ENCODE measurements at places on chromosomes 11 and 22. TPM values are rescaled to one million over a fixed set of nuclear protein-coding genes. Genes with fewer than 3 reads are reported as not detected.

Gene OR51B2
- total RNA-seq = not detected

Gene PACS1
- total RNA-seq = 74.4 TPM

Gene BACE1
- total RNA-seq = 14.6 TPM

Gene DEPDC7
- 0.41 TPM for total RNA-seq

Gene GLYAT
- total RNA-seq = 1.2 TPM

Gene MRE11
- 8.0 TPM for total RNA-seq

Gene FANCF
- 5.1 TPM for total RNA-seq

Gene RAG2
- total RNA-seq = not detected

Gene SIK2
- total RNA-seq = 24.3 TPM

Gene OR56A1
- not detected for total RNA-seq

GRCh38 chr11:35035894-35036408, 103.0 kb upstream of the CD44 start:
- no peak for DNase-seq

- no peak for DNase-seq
These were observed 13.7 kb downstream of the SULT4A1 start for GRCh38 chr22:43848366-43849171.

DNA sequence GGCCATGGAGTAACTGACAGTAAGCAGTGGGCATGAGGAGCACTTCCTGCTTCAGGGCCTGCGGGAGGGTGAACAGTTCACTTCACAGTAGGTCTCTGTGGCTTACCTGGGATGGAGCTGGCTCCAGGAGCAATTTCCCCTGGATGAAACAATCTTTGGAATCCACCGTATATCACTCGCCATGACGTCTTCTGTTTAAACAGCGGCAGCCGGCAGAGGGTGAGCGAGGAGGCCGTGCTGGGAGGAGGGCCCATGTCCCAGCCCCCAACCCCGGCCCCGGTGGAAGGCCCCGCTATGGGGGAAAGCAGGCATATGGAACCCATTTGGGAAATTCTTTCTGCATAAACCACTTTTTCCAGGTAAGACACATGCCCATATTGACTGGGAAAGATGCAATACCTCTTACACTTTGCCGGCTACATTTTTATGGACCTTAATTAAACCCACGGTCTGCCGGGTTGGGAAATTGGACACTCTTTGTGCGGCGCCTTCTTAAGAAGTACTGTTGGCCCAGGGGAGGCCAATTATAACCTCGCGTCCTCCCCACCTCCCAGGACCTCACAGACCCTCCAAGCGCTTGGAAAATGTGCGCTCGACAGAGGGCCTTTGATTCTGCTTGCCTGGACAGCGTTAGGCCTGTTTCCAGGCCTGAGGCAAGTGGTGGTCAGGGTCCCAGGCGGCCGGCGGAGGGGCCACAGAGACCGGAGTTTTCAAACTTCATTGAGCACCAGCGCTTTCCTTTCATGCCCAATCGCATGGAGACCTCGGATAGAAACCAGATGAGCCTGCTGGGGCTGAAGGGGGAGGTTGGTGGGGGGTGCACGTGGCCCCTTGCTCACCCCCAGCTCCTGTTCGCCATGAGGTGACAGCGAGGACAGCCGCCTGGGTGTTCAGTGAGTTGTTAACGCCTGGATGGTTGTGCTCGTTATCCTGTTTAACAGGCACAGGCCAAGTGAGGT, 40.4 kb downstream of the SMIM38 start:
- DNase-seq = no peak

- DNase-seq = no peak
These were observed 1071.7 kb upstream of the TENM4 start for GRCh38 chr11:80512491-80512890.

DNA sequence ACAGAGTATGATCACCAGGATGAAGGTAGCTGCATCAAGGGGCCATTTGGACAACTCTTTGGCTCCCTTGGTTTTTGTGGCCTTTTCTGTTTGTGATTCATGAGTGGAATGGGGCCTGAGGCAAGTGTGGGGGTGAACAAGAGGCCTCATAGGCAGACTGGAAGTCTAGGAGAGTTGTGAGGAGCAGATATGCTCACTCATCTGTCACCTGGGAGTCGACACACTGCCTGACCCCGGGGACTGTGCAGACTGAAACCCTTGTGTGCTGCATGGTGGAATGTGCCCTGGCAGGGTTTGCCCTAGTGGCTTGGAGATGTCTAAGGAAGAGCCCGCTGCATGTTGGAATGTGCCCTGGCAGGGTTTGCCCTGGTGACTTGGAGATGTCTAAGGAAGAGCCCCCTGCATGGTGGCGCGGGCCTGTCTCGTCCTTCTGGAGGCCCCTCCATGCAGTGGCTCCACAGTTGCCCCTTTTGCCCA, 60.0 kb downstream of the MED15 start:
- peak; percentile 15 for DNase-seq

DNA sequence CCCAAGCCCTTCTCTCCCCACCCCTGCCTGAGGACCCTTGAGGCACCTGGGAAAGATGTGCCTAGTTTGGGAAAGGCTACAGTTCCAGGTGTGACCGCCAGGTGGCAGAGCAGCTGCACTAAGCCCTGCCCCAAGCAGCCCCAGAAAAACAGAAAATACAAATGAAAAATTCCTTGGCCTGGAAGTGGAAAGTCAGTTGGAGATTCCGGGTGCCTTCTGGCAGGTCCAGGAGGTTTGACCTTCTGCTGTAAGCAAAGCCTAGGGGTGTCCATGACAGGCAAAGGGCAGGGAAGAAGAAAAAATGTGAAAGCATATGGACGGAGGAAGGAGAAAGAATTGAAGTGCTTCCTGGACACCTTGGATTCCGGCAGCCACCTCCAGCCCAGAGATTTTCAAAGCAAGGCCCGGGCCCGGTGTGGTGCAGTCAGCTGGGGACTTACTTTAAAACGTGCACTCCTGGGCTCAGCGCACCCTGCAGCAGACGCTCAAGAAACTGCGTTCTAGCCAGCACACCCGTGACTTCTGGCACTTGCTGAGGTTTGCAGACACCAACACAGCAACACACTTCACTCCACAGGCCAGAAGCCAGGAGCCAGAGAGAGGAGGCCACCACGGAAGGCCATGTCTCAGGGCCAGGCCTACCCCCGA, 37.3 kb upstream of the SLC22A12 start:
- DNase-seq = peak; percentile 69

DNA sequence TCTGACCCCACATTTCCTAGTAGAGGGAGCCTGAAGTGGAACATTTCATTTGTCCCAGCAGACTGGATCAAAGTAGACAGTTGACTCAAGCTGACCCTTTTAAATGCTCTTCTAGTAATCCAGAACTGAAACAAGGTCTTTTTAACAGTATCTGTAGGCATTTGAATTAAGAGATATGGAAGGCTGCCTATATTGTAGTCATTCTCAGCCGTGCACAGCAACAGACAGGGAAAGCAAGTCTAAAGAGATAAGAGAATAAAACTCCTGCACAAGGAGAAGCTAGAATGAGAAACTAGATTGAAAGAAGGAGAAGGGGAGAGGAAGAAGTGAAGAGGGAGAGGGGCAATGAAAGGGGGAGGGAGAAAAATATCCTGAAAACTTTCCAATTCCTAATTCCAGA, 180.6 kb upstream of the MTMR2 start:
- DNase-seq = no peak

GRCh38 chr11:87236368-87236767, 198.6 kb downstream of the TMEM135 start:
- DNase-seq = no peak

- no peak for DNase-seq
These were observed 351.9 kb downstream of the ETS1 start for GRCh38 chr11:128235426-128235825.

- DNase-seq = no peak
These were observed 17.2 kb downstream of the KREMEN1 start for GRCh38 chr22:29090039-29090438.

DNA sequence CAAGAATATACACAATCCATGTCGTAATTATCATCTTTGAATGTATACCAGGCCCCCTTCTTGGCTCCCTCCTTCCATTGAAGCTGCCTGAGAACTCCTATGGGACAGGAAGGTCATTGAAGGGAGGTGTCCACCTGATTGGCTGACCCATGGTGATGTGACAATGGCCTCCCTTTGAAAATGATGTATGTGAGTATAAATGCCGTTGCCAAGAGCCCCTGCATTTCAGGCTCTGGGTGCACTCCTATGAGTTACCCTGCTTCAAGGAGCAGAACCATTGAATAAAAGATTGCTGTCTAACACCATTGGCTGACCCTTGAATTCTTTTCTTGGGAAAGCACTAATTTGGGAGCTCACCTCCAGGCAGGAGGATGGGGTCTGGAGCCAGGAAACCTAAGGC, at the start of gene SPATA19:
Gene SPATA19, minus strand, starts transcription at position 101 of the 400 bp plus-strand sequence. Its CDS starts 67 bp downstream, at position 34.
- no peak for DNase-seq

DNA sequence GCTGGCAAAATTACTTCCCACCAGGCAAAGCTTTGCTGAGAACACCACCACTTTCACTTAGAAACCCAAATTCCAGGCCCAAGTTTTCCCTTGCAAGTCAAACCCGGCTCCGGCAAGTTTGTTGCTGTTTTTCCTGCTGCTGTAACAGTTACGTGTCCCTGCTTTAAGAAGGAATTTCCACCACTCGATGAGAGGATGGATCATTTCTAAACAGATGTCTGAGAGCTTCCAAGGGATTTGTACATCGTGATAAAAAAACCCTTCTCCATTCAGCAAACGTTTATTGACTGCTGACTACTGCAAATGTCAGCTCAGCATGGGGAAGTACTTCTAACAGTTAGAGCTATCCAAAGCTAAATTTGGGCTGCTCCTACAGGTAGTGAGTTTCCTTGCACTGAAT, 19.7 kb downstream of the P2RX3 start:
- no peak for DNase-seq

Measured in left cardiac atrium (tissue), 4 donors.